ENCODE measurements at places on chromosomes 6 and 20. TPM values are rescaled to one million over a fixed set of nuclear protein-coding genes. Genes with fewer than 3 reads are reported as not detected.
A peak's percentile ranks its signal among the peaks of the same experiment; 100 is the strongest.

GRCh38 chr6:16392010-16392409 lies 153.6 kb downstream of the GMPR start:
- no peak for DNase-seq

- DNase-seq = no peak
These were observed 77.1 kb upstream of the EMILIN3 start for GRCh38 chr20:41443691-41444090.

DNA sequence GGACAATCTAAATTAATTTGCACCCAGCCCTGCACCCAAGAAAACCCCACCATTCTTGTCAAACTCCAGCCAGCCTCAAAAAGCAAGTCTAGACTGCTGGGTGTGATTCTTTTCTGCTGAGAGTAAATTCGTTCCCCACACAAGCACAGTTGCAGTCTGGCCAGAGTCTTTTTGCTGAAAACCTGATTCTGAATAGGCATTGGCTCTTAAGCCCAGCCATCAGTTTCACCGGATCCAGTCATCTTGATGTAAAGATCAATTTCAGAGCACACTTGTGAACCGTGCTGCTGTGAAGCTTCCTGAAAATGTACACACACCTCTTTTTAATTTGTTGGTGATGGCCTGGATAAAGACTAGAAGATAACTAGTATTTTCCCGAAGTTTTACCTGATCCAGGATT lies 159.4 kb upstream of the GGTLC1 start:
- no peak for DNase-seq

GRCh38 chr6:109927052-109927451 lies 51.1 kb upstream of the GPR6 start:
- DNase-seq = no peak

GRCh38 chr20:34010405-34010931 lies 16.8 kb downstream of the RALY start:
- DNase-seq = no peak

DNA sequence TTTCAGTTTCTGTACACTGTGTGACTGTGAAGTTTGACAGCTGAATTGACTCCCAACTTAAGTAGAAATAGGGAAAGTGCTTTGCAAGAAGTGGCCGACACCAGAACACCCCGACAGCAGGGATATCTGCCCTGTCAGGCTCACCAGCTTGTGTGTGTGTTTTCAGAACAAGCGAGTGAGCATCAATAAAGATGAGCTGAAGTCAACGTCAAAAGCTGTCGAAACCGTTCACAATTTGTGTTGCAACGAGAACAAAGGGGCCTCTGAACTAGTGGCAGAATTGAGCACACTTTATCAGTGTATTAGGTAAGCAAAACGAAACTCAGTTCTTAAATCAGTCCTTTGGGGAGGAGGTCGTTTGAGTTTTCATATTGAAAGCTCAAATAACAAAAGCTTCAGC lies 10.7 kb downstream of the NELFCD start:
- DNase-seq = no peak

GRCh38 chr20:34627458-34627857 lies 49.4 kb downstream of the PIGU start:
- no peak for DNase-seq

DNA sequence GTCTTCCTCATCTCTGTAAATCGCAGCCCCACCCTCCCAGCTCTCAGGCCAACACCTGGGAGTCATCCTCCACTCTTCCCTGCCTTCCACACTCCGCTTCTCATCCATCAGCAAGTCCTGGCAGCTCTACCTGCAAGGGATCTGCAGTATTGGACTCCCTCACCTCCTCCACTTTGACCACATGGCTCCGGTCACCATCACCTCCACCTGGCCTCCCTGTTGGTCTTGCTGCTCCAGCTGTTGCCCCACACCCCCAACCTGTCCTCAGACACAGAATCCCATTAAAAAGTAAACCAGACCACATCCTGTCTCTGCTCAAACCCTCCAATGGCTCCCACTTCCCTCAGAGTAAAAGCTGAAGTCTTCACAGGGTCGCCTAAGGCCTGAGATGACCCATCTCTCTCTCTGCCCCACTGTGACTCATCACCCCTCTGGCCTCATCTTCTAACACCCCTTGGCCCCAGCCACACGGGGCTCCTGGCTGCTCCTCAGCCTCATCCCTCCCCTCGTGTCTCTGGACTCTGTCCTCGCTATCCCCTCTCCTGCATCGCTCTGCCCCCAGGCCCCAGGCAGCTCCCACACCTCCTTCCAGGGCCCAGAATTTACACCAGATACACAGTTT lies 185.1 kb upstream of the SULF2 start:
- DNase-seq = peak; percentile 44

DNA sequence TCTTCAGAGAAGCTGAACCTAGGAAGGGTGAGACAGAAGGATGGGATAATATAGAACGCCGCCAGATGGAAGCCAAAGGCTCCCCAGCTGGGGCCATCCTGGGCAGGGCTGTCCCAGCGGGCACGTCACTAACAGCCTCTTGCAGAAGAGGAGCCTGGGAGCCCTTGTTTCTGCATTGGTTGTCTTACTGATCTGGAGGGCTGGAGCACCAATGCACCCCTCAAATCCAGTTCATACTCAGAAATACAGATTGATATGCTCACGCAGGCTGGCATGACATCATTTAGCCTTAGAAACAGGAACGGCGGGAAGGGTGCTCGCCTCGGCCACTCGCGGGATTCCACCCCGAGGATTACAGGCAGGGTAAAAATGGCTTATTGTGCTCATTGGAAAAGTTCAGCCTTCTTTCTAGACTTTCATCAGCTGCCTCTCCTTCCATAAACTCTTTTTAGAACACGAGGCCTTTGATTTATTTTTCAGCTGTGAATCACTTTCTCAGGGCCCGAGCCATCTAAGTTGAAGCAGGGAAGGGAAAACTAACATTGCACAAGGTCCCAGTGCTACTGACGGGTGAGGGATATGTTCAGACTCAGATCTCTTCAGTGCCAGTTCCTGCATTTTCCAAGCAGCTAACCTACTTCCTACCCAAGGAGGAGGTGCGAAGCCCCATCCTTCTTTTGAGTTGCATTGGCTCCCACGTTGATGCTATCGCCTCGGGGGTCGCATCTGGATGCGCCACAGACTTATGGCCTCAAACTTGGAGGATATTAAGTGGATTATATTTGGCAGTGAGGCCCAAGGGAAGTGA lies 82.3 kb downstream of the GMPR start:
- DNase-seq = no peak

DNA sequence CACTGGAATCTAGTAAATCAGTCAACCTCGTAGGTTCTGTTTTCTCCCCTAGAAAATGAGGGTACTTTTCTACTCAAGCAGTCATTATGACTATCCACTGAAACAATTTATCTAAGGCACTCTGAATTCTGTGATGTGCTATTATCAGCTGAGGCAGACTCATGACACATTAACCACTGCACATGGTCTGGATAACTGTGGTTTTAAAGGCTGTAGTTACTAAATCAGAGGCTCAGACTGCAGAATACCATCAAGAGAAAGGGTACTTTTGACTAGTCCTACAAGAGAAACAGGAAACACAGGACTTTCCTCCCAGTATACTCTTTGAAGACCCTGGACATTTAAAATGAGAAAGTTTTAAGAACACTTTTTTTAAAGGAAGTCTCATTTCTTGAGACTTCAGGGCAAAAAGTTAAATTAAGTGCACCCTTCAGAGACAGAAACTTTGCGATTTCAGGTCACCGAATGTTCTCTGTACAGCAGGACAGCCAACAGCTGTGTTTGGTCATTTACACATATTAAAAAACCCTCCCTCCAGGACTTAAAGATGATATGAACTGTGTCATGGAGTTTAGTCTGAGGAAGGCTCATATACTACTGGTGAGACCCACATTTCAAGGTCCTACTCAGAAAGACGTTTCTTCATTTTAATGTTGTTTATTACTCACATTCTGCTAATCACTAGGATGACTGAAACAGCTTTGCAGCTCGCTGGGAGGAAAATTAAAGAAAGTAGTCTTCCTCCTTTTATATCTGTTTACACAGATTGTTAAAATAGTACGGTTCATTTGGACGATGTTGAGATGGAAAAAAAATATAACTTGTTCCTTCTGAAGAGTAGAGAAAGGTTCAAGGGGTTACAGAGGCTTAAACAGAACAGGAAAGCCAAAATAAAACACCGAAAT lies 19.9 kb downstream of the ATXN1 start:
- no peak for DNase-seq

- no peak for DNase-seq
These were observed 18.3 kb upstream of the SEC63 start for GRCh38 chr6:107976155-107976783.

GRCh38 chr20:34874094-34874654 lies 1.5 kb upstream of the GGT7 start:
- peak; percentile 77 for DNase-seq

- no peak for DNase-seq
These were observed 295.6 kb downstream of the SYNE1 start for GRCh38 chr6:152341596-152341995.

DNA sequence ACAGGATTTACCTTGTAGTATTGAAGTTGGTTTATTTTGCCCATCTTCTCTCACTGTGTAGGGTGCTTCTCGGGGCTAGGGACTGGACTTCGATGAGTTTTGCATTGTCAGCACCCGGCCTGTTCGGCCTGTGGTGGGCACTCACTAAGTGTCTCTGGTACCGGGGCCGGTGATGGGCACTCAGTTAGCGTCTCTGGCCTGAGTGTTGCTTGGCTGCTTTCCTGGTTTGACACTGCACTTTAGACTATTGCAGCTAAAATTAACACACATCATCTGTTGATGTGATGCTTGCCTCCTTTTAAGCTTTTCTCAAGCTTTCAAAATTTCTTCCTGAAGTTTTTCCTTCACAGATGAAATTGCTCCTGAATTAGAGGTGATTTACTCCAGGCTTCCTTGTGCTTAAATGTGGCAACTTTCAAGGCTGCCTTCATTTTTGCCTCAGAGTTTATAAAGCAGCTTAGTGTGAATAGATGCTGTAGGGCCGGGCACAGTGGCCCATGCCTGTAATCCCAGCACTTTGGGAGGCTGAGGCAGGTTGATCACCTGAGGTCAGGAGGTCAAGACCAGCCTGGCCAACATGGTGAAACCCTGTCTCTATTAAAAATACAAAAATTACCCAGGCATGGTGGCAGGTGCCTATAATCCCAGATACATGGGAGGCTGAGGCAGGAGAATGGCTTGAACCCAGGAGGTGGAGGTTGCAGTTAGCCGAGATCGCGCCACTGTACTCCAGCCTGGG lies 41.7 kb upstream of the TULP4 start:
- no peak for DNase-seq

DNA sequence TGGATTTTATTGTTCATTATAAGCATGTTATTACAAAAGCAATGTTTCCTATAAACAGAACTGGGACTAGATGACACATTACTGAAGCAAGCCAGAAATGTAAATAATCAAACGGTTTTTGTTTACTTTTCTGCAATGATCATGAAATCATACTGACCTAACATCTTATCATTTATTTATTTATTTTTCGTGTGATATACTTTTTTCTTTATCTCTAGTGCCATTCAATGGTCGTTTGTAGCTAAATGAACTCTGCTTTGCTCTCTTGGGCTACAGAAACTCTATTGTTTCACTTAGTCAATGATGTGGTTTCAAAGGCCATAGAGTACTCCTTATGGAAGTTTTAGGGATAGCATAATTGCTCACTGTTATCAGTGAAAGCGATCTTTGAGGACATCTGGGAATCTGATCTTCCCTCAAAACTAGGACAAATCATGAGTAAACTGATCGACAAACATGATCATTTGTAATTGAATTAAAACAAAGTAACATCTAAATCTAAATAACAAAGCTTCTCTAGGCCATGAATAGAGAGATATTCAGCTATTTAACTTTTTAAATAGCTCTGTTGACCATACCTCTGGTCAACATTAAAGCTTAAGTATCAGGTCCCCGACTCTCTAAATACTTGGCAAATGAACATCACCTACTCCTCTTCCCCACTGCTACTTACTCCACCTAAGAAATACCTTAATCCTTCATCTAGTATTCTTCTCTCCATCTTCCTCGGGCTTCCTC lies 933.4 kb downstream of the TFAP2A start:
- DNase-seq = no peak

- no peak for DNase-seq
These were observed 181.9 kb downstream of the ERMARD start for GRCh38 chr6:169933251-169933821.

GRCh38 chr6:38012573-38012972 lies 193.0 kb downstream of the ZFAND3 start:
- peak; percentile 37 for DNase-seq

DNA sequence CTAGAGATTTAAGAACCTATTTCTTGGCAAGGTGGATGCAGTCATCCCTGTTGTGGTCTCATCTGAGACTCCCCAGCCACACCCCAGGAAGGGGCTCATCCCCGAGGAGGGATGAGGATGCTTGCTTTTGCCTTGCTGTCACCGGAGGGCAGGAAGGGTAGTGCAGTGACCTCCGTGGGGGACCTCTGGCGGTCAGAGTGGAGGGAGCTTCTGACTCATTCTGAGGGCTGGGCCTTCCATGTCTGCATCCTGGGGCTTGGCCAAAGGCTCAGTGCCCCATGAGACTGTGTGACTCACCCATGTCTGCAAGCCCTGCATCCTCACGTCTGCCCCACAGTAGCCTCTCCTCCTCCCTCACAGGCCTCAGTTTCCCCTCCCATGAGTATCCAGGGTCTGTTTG lies 38.7 kb downstream of the UQCC2 start:
- DNase-seq = peak; percentile 65

GRCh38 chr6:136337606-136338005 lies 48.0 kb upstream of the BCLAF1 start:
- no peak for DNase-seq

GRCh38 chr6:68506911-68507310 lies 128.2 kb upstream of the ADGRB3 start:
- no peak for DNase-seq

DNA sequence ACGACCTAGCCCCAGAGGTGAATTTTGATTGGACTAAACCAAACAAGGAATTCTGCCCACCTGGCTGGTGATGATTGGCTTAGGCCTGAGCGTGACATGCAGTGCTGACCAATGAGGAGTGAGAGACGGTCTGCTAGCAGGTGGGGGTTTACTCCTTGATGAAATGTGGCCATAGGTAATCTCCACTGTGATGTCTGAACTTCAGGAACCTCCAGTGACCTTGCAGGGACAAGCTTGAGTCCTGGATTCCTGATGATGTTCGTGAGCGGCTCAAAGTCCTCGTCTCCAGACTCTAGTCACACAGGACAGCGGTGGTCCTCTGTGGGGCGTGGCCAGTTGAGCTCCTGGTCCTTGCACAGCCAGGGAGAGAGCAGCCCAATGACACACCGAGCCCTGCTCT lies 8.4 kb downstream of the VSX1 start:
- DNase-seq = no peak

CRISP3 gene
- not detected for polyA plus RNA-seq

HDGFL1 gene
- not detected for polyA plus RNA-seq

PRSS35 gene
- polyA plus RNA-seq = 0.36 TPM

PACRG gene
- polyA plus RNA-seq = 0.52 TPM

SLC26A8 gene
- not detected for polyA plus RNA-seq

THEMIS gene
- polyA plus RNA-seq = not detected

PRPH2 gene
- not detected for polyA plus RNA-seq

C20orf202 gene
- polyA plus RNA-seq = not detected

C6orf15 gene
- not detected for polyA plus RNA-seq

HAO1 gene
- not detected for polyA plus RNA-seq

SCGN gene
- polyA plus RNA-seq = not detected

TEAD3 gene
- polyA plus RNA-seq = 5.2 TPM

VGLL2 gene
- 0.02 TPM for polyA plus RNA-seq

UTRN gene
- 6.8 TPM for polyA plus RNA-seq

Data from SK-N-SH (cell line).